ENCODE measurements at places on chromosomes 4 and X. TPM values are rescaled to one million over a fixed set of nuclear protein-coding genes. Genes with fewer than 3 reads are reported as not detected.

Gene SPANXA1
- not detected for total RNA-seq

Gene GNRHR
- not detected for total RNA-seq

GRCh38 chrX:53288189-53288588 is 6.8 kb upstream of the IQSEC2 start:
- no peaks in the 10 kb centered on the region for H3K27me3 ChIP-seq
- H3K4me3 ChIP-seq: peak overlapping the region; percentile 54
- peak; percentile 60 for DNase-seq
- no peaks in the 10 kb centered on the region for H3K4me1 ChIP-seq
- no peak overlapping the region for H3K27ac ChIP-seq
- no peaks in the 10 kb centered on the region for H3K36me3 ChIP-seq

Gene RHOH
- 7.1 TPM for total RNA-seq

Gene DUSP9
- total RNA-seq: 2.3 TPM

GRCh38 chr4:48112017-48112667 is 21.9 kb downstream of the TXK start:
- H3K27me3 ChIP-seq: no peaks in the 10 kb centered on the region
- H3K27ac ChIP-seq: no peak overlapping the region
- no peak overlapping the region for H3K4me3 ChIP-seq
- no peaks in the 10 kb centered on the region for H3K36me3 ChIP-seq
- no peak for DNase-seq
- peaks cover 7% of the 10 kb centered on the region for H3K4me1 ChIP-seq

Gene GPR34
- total RNA-seq: not detected

DNA sequence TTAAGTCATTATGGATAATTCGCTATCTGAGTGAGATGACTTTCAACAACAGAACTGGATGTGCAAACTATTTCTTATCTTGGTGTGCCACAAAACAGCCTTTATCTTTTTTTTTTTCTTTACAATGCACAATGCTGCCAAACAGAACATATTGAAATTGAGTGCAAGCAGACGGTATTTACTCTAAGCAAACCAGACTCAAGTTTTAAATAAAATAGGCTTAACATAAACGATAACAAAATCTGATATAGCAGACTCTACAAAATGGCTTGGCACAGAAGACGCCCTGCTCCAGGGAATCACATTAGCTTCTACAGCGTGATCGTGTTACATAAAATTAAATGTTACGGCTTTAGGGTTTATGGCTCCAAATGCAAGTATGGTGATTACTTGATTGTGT is 9.6 kb upstream of the STK32B start:
- H3K27me3 ChIP-seq: no peaks in the 10 kb centered on the region
- no peaks in the 10 kb centered on the region for H3K36me3 ChIP-seq
- no peaks in the 10 kb centered on the region for H3K4me1 ChIP-seq
- no peak overlapping the region for H3K4me3 ChIP-seq
- no peak for DNase-seq
- H3K27ac ChIP-seq: no peak overlapping the region

Gene ASB12
- total RNA-seq: 0.29 TPM

Data from H9 (cell line).